Stimulated activated CD4-positive, alpha-beta T cell treated with anti-CD3 and anti-CD28 coated beads, Interleukin-12 subunit alpha, Interleukin-12 subunit beta, amount 100 ng/mL, for 4 hours (primary cell): ENCODE measurements at places on chromosomes 4 and X.

GRCh38 chrX:69535661-69536060 lies 31.5 kb downstream of the NALF2 start:
- DNase-seq, result no peak

DNA sequence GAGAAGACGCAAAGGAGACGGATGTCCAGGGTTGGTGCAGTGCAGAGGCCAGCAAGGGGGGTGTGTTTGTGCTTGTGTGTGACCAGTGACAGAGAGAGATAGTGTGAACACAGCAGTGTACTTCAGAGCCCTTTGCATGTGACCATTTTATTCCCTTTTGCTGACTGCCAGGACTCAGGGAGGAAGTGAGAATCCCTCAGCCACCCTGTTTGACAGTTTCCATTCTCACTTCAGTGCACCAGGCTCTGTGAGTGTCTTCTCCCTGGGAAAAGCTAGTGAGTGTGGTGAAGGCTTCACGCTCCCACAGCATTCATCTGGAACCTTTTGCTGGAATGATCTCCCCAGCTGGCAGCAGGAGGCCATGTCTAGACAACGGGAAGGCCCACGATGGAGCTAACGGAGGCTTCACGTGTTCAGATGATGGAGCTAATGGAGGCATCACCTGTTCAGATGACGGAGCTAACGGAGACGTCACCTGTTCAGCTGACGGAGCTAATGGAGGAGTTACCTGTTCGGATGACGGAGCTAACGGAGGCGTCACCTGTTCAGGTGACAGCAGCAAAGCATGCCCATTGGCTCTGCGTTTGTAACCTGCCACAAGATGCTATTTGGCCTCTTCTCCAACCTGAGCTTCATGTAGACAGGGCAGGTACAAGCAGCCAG lies 195.4 kb downstream of the AFAP1 start:
- no peak for DNase-seq

DNA sequence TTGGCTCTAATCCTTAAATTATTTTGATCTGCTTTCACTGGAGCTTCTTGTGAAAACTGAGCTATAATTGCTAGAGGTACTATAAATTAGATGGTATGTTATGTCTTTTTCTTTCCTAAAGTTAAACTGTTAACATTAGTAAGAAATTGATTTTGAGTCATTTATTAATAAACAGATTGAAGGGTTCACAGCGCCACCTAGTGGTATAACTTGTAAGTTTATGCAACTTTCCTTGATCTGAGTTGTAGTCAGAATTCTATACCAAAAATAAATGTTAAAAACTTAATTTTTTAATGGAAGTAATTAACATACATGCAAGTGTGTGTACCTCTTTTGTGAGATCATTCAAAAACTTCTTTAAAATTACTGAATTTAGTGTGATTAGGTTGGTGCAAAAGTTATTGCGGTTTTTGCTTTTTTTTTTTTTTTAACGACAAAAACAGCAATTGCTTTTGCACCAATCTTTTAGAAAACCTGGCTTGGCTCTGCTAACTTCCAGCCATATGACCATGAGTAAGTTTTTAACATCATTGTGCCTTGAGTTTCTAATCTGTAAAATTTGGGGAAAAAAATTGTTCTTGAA lies 151.5 kb downstream of the CENPC start:
- no peak for DNase-seq

GRCh38 chrX:30275498-30275897 lies 28.6 kb downstream of the MAGEB1 start:
- DNase-seq, result no peak

- no peak for DNase-seq
Observed at GRCh38 chr4:108795733-108796132, 32.9 kb upstream of the ETNPPL start.
